ENCODE measurements at places on chromosomes 13 and 19.
A peak's percentile ranks its signal among the peaks of the same experiment; 100 is the strongest.

DNA sequence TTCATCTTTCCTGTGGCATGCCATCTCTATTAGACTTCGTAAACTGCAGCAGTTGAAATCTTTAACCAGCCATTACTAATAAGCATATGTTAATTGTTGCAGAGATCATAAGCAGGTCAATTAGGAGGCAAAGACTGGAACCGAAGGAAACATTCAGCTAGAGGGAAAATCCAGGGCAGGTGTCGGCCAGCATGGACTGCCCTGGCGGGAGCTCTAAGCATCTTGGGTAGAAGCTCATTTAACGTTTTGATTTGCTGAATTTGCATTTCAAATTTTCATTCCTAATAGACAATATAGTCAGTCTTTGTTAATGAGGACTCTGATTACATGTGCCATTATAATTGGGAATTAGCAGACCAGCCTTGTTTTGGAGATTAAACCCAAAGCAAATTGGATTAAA is 238.6 kb downstream of the POU4F1 start:
- no peak overlapping the region for H3K27ac ChIP-seq
- H3K36me3 ChIP-seq, result no peaks in the 10 kb centered on the region
- H3K27me3 ChIP-seq, result no peaks in the 10 kb centered on the region
- no peak overlapping the region for H3K4me3 ChIP-seq
- DNase-seq, result no peak

GRCh38 chr13:66617786-66618185 is 612.4 kb downstream of the PCDH9 start:
- H3K36me3 ChIP-seq, result no peaks in the 10 kb centered on the region
- H3K27ac ChIP-seq, result no peak overlapping the region
- no peaks in the 10 kb centered on the region for H3K4me1 ChIP-seq
- H3K4me3 ChIP-seq, result no peak overlapping the region

DNA sequence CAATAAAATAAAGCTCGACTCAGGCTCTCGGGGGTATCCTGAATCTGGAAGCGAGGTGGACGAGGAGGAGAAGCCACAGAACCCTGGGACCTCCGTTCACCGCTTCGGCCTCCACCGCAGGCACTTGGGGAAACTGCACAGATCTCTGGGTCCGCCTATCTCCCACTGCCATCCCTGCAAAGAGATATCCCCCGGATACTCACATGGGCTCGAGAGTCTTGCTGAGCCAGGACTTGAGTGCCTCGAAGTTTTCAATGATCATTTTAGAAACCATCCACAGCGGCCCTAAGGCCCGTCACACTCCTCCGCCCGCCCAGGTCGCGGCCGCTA is 589 bp downstream of the RBM26 start:
- H3K27me3 ChIP-seq, result no peaks in the 10 kb centered on the region
- peaks cover 30% of the 10 kb centered on the region for H3K4me1 ChIP-seq
- peak; percentile 75 for DNase-seq
- H3K4me3 ChIP-seq, result peak overlapping the region; percentile 91

GRCh38 chr19:49544154-49544553 is 16.4 kb downstream of the RCN3 start:
- peaks cover 7% of the 10 kb centered on the region for H3K4me1 ChIP-seq
- H3K27ac ChIP-seq, result 0 out of 2 replicates have a peak overlapping the region, but pooled peaks have one; percentile 3
- DNase-seq, result no peak
- H3K36me3 ChIP-seq, result peaks cover 15% of the 10 kb centered on the region

DNA sequence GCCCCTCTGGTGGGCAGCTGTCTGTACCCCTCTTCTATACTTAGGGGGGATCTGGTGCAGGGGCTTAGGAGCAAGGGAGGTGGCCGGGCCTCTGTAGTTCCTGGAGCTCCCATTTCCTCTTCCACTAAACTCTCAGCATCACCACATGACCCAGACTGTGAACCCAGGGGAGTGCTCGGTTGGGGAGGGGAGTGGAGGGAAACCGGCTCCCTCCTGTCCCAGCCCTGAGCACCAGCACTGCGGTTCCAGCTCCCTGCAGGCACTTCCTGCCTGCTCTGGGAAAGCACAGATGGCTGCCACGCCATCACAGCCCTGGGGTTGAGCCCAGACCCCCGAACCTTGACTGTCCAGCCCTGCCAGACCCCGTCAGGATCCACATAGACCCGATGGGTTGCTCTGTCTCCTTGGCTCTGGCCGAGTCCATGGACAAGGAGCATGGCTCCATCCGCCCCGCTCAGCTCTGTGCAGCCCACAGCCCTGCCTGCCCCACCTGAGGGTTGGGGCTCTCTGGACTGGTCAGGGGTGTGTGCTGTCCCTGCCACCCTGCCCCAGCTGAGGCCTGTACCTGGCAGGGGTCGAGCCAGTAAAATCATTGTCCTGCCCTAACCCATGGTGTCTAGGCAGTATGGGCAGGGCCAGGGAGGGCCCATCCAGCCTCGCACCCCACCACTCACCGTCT is 36.0 kb upstream of the SLC7A10 start:
- no peak overlapping the region for H3K4me3 ChIP-seq
- 0 out of 2 replicates have a peak, but pooled peaks cover 5% of the 10 kb centered on the region for H3K27me3 ChIP-seq
- no peaks in the 10 kb centered on the region for H3K36me3 ChIP-seq
- H3K27ac ChIP-seq, result no peak overlapping the region
- DNase-seq, result no peak
- H3K4me1 ChIP-seq, result no peaks in the 10 kb centered on the region

DNA sequence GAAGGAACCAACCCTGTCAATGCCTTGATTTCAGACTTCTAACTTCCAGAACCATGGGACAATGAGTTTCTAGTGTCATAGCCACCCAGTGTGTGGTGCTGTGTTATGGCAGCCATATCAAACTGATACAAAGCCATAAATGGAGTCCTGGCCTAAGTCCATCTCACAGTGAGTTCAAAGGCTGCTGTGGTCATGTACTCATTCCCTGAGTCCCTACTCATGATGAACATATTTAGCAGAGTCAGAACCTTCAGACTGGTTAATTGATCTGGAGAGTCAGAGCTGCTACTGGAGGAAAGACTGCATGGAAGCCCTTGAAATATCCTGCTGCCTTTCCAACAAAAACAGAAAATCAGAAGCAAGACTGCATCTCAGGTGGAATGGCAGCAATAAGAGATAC is 39.2 kb upstream of the CSNK1A1L start:
- no peak overlapping the region for H3K4me3 ChIP-seq
- DNase-seq, result peak; percentile 50
- H3K27ac ChIP-seq, result no peak overlapping the region
- H3K4me1 ChIP-seq, result peaks cover 28% of the 10 kb centered on the region

- no peaks in the 10 kb centered on the region for H3K27me3 ChIP-seq
- no peak for DNase-seq
- H3K27ac ChIP-seq, result no peak overlapping the region
- no peaks in the 10 kb centered on the region for H3K4me1 ChIP-seq
- H3K36me3 ChIP-seq, result no peaks in the 10 kb centered on the region
Observed at GRCh38 chr13:105778196-105778595, 757.3 kb downstream of the EFNB2 start.

GRCh38 chr13:73521985-73522524 is 463.2 kb downstream of the KLF5 start:
- no peak overlapping the region for H3K27ac ChIP-seq

- H3K27ac ChIP-seq, result no peak overlapping the region
- H3K4me1 ChIP-seq, result 0 out of 2 replicates have a peak, but pooled peaks cover 3% of the 10 kb centered on the region
- H3K36me3 ChIP-seq, result no peaks in the 10 kb centered on the region
Observed at GRCh38 chr19:911197-912033, 1.6 kb downstream of the R3HDM4 start.

- H3K27me3 ChIP-seq, result no peaks in the 10 kb centered on the region
- no peak overlapping the region for H3K4me3 ChIP-seq
- no peak for DNase-seq
- H3K4me1 ChIP-seq, result 0 out of 2 replicates have a peak, but pooled peaks cover 9% of the 10 kb centered on the region
Observed at GRCh38 chr13:51673165-51673564, 88.9 kb downstream of the WDFY2 start.

DNA sequence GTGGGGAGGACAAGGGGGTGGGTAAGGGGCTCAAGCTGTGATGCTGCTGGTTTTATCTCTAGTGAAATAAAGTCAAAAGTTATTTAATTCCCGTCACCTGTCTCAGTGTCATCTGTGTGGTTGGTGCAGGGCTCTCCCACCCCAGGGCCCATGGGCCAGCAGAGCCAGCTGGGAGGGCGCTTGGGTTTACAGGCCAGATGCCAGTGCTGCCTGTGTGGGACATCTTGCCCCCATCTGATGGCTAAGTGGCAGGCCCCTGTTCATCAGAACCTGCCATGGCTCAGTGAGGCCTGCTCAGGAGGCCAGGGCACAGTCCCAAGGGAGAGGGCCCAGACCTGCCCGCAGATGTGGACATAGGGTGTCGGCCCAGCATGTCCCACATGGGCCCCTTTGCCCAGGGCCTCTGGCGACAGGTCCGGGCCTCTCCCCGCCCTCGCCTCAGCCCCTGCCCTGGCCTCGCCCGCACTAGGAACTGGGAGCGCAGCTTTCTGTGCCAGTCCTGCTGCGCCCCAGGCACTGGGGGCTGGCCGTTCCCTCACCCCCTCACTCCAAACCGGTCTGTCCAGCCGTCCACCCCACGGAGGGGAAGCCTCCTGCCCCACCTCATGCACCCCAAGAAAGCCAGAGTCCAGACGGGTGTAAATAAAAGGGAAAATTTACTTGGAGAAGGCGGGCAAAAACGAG is 5.3 kb downstream of the ZNF296 start:
- H3K27ac ChIP-seq, result no peak overlapping the region
- peaks cover 8% of the 10 kb centered on the region for H3K36me3 ChIP-seq
- no peak for DNase-seq
- no peaks in the 10 kb centered on the region for H3K4me1 ChIP-seq
- H3K27me3 ChIP-seq, result no peaks in the 10 kb centered on the region

DNA sequence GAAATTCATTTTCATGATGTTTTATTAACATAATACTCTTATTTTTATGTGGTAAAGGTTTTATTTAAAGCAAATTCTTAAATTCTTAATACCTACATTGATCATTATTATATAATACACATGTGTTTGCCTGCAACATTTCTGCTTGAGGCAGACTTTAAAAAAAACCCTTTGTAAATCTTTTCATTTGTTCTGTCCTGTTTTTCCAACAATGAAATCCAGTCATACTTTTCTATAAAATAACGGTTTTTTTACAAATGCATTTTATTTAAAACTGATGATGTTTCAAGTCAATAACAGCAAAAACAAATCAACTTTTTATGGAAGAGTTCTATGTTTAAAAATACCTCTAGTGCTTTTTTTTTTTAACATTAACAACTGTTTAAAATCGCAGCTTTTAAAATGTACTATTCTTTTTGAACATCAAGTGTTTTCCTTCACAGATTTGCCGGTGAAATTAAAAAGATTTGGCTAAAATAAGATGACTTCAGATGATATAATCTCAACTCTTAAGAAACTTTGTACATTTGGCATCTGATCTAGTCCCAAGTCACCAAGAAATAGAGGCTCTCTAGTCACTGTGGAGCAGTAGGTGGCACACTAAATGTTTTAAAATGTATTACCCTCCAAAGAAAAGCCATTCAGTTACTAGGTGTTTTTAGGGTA is 5.1 kb downstream of the POU4F1 start:
- peaks cover 91% of the 10 kb centered on the region for H3K27me3 ChIP-seq
- no peaks in the 10 kb centered on the region for H3K4me1 ChIP-seq
- DNase-seq, result no peak
- no peak overlapping the region for H3K27ac ChIP-seq
- no peaks in the 10 kb centered on the region for H3K36me3 ChIP-seq

DNA sequence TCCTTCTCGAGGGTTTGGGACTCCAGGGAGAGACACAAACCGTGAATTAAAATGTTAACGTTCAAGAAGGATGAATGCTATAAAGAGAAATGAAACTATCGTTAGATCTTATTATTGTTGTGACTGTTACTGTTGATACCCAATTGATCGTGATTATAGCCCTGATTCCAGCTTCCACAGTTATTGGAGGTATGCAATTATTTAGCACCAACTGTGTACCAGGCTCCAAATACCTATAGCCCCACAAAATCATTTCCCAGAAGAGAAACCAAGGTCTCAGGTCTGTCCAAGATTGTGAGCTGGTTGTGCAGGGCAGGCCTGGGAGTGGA is 30.1 kb upstream of the NFIC start:
- H3K27me3 ChIP-seq, result no peaks in the 10 kb centered on the region
- no peaks in the 10 kb centered on the region for H3K36me3 ChIP-seq
- no peak for DNase-seq

GRCh38 chr13:63631006-63631405 is 2215.4 kb upstream of the PCDH20 start:
- no peaks in the 10 kb centered on the region for H3K4me1 ChIP-seq
- no peaks in the 10 kb centered on the region for H3K27me3 ChIP-seq
- H3K36me3 ChIP-seq, result no peaks in the 10 kb centered on the region
- no peak overlapping the region for H3K4me3 ChIP-seq
- no peak overlapping the region for H3K27ac ChIP-seq

DNA sequence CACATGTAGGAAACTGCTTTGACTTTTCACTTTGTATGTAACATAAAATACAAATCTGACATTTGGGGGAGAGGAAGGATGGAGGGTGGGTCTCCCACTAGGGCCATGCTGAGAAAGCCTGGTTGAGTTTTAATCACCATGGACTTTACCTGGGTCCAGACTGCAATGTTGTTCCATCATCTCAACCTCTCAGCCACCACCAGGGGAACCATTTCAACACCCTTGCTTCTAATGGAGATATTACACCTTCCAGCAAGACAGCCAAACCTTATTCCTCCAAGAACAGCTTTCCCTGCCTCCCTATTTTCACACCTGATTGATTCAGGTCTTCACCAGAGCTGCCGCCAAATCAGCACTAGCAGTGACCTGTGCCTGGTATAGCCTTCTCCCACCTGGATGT is 56.0 kb downstream of the ZAR1L start:
- no peaks in the 10 kb centered on the region for H3K36me3 ChIP-seq
- H3K4me3 ChIP-seq, result no peak overlapping the region
- no peaks in the 10 kb centered on the region for H3K27me3 ChIP-seq
- no peak for DNase-seq
- peaks cover 11% of the 10 kb centered on the region for H3K4me1 ChIP-seq
- H3K27ac ChIP-seq, result no peak overlapping the region

All from GM23248 (cell line).